ENCODE measurements at places on chromosomes 2 and 18.
A peak's percentile ranks its signal among the peaks of the same experiment; 100 is the strongest.

GRCh38 chr2:59791004-59791618 is 762.3 kb downstream of the BCL11A start:
- no peak for DNase-seq

DNA sequence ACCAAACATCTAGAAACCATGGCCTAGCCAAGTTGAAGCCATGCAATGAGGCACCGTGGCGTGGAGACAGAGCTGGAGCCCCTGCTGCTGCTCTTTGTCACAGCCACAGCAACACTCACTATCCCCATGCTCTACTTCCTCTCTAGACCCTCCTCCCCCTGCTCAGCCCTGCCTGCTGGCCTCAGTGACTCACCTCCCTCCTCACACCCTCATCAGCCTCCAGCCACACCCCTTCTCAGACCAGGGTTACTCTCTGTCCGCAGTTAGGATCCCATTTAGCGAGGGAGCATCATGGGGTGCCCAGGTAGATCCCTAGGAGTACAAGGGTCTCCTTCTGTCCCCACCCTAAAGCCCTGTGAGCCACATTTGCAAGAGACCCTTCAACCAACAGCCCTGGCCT is 25.4 kb upstream of the SOX11 start:
- no peak for DNase-seq

DNA sequence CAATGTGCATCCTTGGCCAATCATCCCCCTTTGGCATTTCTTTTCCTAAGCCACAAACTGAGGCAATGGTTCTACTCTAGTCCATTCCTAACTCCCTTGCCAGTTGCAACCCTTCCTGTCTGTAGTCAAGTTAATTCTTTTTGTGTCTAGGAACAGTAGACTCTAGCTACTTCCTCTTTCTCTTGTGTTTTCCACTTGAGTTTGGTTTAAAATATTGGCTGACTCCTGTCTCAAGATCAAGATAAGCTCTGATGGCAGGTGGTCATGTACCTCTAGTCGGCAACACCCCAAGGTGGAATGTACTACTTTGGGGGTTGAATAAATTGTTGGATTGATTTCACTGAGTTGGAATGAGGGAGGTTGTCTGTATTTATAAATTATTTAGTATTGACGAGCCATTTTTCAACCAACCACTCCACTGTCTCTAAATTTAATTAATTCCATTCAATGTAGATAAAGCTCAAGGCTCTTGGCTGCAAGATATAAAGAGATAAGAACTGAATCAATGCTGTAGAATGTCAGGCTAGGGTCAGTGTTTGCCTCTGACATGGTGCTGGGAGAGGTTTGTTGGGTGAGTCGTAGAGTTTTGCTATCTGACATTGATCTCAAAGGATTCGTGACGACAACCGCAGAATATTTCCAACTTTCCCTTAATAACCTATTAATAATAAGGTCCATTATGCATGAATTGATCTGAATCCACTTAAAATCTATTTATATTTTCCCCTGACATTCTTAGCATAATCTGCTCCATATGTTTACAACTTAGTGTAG is 188.7 kb upstream of the APCDD1 start:
- no peak for DNase-seq

DNA sequence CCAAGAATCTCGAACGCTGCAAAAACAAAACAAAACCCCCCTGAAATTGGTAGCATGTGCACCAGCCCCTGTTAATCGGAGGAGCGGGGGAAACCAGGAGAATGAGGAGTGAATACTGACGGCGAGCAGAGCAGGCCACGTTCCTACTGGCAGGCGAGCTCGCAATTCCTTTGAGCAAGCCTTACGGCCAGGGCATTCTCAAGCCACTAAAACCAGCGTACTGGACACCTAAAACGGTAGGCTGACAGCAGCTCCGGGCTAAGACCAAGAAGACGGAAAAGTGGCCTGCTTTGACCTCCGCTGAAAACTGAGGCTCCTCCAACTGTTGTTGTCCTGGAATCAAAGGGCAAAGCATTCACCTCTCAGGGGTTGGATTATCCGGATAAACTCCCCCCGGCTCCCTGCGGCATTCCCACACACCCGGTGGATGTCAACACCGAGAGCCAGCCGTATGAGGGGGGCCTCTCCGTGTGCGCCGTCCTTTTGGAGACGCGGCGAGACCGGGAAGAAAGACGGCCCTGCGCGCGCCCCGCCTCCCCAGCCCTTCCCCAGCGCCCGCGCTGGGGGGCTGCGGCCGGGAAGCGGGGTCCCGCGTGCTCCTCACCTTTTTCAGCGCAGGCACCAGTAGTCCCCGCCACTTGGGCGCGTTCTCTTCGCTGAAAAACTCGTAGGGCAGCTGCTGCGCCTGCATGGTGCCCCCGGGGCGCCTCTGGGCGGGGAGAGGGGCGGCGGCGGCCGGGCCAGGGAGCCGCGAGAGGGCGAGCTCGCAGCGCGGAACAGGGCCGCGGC is 925 bp downstream of the SOS1 start:
- peak; percentile 54 for DNase-seq

- no peak for DNase-seq
These were observed 62.5 kb downstream of the CAMKMT start for GRCh38 chr2:44424211-44424610.

GRCh38 chr2:227890495-227891079 is 19.2 kb downstream of the DAW1 start:
- DNase-seq: peak; percentile 56

DNA sequence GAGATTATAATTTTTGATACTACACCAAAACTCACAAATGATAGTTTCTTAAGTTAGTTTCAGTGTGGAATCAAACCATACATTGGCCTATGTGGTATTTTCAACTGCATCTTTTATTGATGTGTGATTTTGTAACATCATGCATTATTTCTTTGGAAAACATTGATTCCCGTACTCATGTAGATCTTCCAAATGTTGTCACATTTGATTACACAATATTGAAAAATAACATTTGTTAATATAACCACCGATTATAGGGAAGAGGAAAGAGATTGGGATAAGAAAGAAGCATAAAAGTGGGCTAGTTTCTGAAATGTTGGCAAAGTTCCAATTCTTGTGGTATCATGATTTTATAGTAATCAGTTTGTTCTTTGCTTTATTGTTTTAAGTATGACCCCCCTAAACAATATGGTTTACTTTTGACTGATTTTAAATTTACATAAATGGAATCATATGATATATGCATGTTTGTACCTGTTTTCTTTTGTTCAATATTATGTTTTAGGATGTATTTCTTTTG is 117.2 kb upstream of the OTX1 start:
- no peak for DNase-seq

GRCh38 chr2:137521653-137522619 is 442.3 kb upstream of the HNMT start:
- no peak for DNase-seq

GRCh38 chr2:159249990-159250715 is 36.4 kb downstream of the WDSUB1 start:
- DNase-seq: no peak

DNA sequence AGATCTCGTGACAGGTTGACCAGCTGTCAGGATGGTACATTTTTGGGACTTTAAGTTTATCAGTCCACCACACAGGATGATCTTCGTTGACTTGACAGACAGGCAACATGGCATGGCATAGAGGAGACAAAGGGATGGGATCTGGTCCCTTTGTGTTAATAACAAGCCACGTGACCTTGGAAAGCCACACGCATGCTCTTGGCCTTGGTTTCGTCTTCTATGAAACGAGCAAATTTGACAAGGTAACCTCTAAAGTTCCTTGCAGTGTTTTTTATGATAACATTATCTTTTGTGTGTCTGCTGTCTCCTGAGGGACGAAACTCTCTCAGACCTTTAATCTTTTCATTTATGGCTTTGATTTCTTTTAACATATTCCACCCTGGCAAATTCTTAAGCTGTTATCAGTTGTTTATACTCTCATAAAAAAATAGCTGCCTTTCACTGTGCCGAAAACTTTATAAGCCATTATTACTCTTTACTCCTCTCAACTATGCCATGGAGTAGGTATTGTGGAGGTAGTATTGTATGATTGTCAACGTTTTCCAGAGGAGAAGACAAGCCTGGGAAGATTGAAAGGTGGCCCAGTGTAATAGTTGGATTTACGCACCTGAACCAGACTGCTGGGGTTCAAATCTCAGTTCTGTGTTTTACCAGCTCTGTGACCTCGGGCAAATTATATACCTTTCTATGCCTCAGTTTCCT is 81.3 kb downstream of the MYOM1 start:
- no peak for DNase-seq

- DNase-seq: no peak
These were observed 543.6 kb upstream of the NRP2 start for GRCh38 chr2:205138735-205139134.

DNA sequence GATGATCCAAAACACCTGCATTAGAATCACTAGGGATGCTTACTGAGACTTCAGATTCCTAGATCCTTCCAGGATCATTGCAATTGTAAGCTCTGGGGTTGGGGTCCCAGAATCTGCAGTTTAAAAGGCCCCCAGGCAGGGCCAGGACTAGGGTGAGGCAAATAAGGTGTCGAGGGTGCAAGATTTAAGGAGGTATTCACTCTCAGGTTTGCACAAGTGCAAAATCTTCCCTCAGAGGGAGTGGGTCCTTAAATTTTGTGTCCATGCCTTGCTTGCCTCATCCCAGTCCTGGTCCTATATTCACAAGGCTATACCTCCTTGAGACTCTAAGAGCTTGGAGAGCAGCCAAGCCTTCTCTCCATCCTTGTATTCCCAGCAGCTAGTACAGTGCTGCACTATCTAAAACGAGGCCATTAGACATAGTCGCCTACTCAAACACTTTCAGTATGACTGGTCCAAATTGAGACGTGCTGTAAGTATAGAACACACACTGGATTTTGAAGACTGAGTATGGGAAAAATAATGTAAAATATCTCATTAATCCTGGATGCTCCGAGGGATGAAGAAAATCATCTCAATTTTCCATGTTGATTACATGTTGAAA is 31.6 kb upstream of the MREG start:
- no peak for DNase-seq

DNA sequence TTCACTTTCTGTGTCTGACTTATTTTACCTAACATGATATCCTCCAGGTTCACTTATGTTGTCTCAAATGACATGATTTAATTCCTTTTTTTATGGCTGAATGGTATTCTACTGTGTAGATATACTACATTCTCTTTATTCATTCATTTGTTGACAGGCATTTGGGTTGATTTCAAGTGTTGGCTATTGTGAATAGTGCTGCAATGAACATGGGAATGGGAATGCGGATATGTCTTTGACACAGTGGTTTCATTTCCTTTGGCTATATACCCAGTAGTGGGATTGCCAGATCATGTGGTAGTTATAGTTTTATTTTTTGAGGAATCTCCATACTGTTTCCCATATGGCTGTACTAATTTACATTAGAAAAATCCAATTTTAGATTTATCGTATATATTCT is 195.4 kb upstream of the KLHL14 start:
- DNase-seq: no peak

DNA sequence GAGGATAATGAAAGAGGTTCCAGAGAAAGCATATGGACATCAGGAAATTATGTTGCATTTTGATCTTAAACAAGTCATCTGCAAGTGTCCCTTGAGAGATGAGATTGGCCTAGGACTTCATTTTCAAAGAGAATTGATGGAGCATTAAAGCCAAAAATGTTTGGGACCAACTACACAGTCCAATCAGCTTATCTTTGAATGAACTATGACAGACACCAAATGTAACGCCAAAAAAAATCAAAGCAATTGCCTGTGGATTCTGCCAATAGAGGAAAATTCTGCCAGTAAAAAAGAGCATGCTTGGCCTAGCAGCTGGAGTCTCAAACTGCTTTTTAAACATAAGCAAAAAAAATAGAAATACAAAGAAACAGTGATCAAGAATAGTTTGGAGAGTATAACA is 594.5 kb upstream of the CHAC2 start:
- DNase-seq: no peak

DNA sequence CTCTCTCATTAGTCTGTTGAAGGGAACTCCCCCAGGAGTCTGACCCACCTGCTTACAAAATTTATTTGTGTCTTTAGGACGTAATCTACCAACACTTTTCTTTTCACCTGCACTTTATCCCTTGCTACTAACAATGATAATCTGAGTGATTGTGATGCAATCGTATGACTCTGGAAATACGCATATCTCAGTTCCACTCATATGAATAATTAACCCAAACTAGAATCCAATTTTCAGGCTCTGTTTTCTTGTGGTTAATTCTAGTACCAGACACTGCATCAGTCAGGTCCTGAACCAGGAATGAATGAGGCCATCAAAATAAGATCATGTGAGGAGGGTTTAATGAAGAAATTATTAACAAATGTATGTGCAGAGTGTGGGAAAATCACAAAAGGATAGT is 158.4 kb upstream of the SRD5A2 start:
- DNase-seq: no peak

GRCh38 chr2:213678437-213679218 is 394.4 kb downstream of the SPAG16 start:
- no peak for DNase-seq

GRCh38 chr2:65992198-65992554 is 442.7 kb upstream of the MEIS1 start:
- DNase-seq: no peak

DNA sequence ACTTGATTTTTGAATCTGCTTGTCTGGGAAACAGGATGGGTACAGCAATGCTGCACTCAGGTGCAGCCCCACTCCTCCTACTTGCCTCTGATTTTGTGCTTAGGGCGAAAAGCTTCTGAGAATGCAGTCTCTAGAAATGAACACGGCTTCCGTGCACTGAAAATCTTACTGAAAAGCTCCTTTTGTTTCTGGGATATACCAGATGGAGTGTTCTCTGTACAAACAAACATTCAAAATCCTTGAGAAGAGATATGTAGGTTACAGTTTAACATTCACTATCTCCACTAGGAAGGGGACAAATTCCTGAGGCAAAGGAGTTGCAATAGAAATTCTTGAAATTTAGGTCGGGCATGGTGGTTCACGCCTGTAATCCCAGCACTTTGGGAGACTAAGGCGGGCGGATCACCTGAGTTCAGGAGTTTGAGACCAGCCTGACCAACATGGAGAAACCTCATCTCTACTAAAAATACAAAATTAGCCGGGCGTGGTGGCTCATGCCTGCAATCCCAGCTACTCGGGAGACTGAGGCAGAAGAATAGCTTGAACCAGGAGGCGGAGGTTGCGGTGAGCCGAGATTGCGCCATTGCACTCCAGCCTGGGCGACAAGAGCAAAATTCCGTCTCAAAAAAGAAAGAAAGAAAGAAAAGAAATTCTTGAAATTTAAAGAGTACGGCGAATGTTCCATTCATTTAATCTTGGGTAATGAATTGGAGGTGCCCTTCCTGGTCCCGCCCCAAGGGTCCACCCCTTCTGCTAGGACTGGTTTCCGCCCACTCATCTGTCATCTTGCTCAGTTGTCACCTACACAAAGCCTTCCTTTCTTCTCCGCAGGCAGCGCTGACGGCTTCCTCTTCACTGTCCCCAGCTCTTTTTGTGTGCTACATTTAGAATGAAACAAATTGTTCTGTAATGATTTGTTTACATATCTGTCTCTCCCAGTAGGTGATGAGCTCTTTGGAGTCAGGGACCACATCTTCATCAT is 92.4 kb downstream of the SOCS6 start:
- DNase-seq: peak; percentile 50

DNA sequence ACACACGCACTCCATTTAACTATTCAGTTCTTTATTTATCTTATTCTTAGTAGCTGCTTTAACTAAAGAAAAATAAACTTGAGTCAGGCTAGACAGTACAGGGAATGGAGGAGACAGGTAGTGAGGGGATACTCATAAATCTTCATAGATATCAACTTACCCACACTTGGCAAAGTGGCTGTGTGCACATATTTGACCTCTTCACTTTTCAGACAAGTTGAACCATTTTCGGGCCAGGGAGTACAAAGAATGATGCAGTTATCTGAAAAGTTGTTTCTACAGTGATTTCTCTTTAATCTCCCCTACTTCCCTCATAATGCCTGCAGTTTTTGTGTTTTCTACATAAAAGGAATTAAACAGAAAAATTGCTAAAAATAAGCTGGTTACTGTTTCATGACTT is 307.5 kb downstream of the GULP1 start:
- no peak for DNase-seq

GRCh38 chr2:60309336-60309735 is 244.1 kb downstream of the BCL11A start:
- DNase-seq: no peak
